AML-193 (cell line): ENCODE measurements at places on chromosomes 5 and 9.

DNA sequence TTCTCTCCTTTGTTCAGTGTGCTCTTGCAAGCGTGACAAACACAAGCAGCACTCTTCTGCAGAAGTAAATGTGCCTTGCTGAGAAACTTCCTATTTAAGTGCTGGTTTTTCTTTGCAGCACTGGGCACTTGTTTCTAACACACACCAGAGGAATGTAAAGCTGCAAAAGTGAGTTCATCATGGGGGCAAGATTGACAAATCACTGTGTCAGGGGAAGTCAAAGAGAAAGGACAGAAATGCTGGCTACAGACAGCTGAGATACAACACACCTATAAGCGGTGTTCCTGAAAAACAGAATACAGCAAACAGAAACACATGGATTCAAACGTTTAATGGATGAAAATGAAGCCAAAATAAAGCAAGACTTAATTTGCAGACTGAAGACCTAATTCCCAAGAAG lies 19.6 kb downstream of the ROR2 start:
- DNase-seq, result no peak

- DNase-seq, result no peak
Measured at GRCh38 chr5:82031220-82032119, 59.6 kb downstream of the ATG10 start.

DNA sequence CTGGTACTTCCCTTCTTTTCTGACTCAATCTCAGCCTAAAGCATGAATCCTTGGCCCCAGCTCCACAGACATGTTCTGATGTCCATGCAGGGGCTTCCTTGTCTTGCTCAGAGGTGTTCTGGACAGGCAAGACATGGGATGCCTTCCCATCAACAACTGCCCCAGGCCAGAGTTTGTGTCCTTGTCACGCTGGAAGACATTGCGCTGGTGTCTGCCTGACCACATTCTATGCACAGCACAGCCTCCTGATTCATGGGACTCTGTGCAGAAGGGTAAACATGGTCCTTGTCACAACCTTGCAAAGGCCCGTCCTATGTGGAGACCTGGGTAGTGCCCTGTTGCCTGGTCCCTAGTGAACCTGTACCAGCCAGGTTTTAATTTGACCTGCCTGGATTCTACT lies 212.2 kb downstream of the FSTL4 start:
- no peak for DNase-seq

GRCh38 chr9:129752900-129753729 lies at the start of gene PTGES:
Gene PTGES, minus strand, starts transcription at chr9:129753042. Its CDS starts 30 bp downstream, at chr9:129753012.
- no peak for DNase-seq

DNA sequence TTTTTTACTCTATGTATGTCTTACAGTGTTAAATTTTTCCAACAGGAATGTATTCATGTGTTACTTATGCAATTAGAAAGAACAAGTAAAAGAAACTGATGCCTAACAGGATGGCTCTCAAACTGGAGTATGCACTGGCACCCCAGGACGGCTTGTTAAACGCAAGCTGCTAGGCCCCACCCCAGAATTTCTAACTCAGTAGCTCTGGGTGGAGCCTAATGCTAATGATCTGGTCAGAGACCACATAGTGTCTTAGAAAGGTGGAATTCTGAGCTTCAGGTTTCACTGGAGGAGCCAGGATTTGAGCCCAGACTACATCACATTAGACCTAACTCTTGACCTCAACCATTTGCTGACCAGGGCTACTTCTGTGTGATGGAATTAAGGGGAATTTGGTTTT lies 34.4 kb downstream of the SHC3 start:
- DNase-seq, result no peak

DNA sequence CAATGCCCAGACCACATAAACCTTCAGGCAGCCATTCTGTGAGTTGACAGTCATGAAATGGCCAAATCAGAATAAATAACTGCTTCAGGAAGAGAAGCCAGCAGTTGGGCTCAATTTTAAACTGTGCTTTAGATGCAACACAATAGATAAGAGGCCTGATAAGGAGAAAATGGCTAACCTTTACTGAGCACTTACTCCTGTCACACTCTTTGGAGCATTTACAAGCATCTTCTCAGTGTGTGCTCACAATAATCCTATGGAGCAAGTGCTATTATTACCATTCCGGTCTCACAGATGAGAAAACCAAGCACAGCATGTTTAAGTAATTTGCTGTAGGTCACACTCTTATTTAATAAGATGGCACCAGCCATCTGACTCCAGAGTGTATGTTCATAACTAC lies 11.5 kb upstream of the SH3RF2 start:
- no peak for DNase-seq

DNA sequence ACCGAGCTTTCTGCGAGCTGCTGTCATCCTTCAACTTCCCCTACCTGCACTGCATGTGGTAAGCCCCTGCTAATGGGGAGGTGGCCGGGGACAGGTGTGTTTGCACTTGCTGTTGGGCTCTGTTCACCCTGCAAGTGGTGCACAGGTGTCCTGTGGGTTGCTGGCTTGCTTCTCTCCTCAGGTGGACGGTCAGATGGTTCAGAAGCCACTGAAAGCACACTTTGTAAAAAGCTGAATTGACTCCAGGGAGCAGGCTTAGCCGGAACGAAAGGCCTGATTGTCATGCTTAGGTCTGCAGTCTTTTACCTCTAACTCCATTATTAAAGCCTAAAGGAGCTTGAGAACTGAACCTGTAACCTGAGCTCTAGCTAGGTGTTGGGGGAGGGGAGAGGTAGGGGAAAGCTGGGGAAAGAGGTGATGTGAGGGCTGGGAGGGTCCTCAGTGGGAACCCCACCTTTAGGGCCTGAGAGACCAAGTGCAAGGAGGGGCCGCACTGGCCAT lies 37.6 kb downstream of the ACER2 start:
- DNase-seq, result no peak

DNA sequence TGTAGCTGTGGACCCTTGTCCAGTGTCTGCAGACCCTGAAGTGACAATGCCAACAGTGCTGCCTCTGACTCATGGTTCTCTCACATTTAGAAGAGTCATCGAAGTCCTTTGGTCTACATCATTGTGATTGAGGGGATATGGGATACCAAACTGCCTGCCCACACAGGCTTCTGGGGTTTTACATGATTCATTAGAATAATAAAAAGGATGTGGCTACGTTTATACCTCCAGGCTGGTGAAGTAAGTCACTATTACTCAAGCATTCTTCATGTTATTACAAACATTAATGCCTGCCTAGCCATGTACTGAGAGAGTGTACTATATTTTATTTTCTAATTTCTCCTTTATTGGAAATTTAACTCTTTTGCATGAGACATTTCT lies 365.7 kb downstream of the SPATA31D1 start:
- DNase-seq, result no peak

DNA sequence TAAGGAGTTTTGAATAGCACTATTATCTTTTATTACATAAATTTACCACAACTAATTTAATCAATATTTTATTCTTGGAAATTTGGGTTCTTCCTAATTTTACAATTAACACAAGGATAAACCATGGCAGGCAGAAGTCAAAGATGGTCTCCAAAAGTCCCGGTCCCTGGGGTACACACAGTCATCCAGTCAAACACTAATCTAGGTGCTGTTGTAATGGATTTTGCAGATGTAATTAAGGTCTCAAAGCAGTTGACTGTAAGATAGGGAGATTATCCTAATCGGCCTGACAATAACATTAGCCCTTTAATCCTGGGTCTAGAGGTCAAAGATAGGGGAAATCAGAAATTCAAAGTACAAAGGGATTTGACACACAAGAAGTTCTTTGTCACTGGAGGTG lies 57.5 kb upstream of the HTR1A start:
- no peak for DNase-seq

DNA sequence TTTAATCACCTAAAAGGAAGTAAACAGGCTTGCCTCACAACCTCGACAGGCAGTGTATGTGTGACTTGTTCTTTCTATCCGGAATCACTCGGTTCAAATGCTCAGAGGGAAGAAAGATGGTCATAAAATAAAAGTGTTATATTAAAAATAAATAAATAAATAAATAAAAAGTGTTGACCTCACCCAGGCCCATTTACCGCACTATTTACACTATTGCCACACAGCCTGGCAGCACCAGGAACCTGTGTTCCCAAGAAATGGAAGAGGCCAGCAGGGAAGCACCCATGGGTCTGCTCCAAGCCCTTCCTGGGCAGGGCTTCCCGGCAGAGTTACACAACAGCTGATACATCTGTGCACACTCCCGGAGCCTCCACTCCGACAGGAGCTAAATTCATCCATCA lies 127.9 kb downstream of the EFNA5 start:
- no peak for DNase-seq

DNA sequence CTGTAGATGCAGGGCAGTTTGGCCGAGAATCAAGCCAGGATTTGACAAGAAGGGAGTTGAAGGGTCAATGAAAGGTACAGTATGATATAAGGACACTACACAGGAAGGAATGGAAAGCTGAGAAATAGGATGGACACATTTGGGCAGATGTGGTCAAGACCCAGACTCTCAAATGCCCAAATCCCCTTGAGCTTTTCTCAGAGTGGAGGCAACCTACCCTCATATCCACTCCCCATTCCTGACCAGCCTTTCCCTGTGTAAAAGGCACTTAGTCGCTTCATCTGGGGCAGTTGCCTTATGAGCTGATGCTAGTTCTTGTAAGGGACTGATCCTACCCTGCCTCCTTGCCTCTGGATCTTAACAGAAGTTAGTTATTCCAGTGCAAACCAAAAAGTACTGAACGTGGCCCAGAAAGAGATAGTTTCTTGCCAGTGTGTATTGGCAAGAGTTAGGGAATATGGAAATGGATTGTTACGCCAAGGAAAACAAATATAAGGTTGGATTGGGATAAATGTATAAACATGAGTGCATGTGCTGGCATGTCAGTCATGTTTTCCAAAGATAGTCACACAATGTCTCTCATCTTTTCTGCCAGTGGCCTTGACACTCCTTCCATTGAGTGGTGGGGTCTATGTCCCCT lies 4.1 kb upstream of the MCCC2 start:
- DNase-seq, result no peak

GRCh38 chr9:112218908-112219307 lies 43.8 kb upstream of the SUSD1 start:
- no peak for DNase-seq

DNA sequence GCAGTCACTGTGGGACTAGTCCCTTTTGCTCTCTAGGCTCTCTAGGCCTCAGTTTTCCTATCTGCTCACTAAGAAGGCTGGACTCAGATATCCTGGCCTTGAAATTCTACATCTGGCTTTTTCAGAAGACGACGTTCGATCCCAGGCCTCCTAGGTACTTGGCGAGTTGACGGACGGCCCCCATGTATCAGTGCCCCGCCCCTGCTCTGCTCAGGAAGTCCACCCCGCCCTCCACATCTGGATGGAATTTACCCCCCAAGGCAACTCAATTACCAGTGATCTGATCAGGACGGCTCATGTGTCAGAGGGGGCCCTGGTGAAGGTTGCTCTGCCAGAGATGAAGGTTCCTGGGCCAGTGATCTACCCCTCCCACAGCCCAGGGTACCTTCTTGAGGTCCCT lies 44.1 kb upstream of the SYNPO start:
- no peak for DNase-seq

- DNase-seq, result no peak
Measured at GRCh38 chr5:127519527-127519926, 2.1 kb downstream of the PRRC1 start.

GRCh38 chr9:96363175-96363967 lies 20.1 kb downstream of the SLC35D2 start:
- DNase-seq, result no peak

DNA sequence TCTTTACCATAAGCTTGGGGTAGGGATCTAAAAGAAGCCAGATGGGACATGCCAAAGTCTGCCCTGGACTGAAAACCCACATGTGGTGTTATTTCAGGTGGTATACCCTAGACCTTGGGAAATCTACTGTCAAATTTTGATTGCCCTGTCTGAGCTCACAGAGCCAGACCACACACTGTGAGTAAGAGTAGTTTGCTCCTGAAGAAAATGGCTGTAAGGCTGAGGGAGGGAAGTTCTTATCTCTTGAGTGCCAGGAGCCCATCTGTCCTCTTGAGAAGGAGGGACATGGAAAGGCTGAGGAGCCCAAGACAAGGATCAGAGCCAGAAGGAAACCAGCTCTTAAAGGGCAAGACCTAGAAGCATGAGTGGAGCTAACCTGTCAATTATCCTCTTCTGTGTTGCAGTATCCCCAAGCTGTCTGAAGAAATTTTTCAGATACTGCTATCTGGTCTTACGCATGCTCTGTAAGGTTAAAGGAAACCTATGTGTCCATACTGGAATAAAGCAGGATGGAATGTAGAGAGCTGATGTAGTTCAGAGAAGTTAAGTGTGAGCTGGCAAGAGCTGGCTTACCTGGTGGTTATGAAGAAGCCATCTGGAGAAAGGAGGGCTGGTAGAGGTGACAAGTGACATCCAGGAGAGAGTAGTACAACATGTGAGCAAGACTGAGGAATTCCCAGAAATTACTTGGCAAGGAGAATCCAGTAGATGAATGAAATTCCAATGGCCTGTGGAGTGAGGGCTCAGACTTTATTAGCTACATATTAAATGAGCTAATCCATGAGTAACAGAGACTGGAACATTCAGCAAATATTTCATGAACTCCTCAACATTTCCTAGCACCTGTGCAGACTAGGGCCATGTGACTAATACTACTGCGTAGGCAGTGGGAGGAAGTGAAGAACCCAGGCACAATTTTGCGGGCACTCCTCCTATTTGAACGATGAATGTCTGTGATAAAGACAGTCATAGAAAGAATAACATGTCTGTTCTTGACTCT lies 389.1 kb upstream of the KIF2A start:
- DNase-seq, result no peak

DNA sequence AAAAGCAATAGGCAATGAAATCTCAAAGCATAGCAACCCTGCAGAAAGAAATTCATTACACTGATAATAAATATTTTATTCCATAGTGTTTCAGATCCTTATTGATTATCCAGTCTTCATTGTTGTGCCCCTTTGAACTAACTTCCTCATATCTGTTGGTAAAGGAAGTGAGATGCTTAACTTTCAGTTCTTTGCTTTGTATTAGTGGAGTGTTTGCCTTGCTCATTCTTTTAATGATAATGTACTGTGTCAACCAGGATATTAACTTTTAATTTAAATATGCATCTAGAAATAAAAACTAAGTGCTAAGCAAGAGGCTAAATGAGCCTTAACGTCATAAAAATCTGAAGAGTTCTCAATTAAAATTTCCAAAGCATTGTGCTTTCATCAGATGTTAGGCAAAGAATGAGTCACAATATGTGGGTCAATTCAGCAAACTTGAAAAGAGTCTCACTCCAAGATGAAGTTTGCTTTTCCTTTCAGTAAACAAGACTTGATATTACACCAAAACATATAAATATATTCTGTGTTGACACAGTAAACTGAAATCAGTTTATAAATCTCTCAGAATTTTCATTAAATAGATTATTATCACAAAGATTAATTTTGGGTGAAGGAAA lies 105.9 kb downstream of the GIN1 start:
- DNase-seq, result no peak
